ENCODE measurements at places on chromosomes 7 and 10. TPM values are rescaled to one million over a fixed set of nuclear protein-coding genes. Genes with fewer than 3 reads are reported as not detected.

DNA sequence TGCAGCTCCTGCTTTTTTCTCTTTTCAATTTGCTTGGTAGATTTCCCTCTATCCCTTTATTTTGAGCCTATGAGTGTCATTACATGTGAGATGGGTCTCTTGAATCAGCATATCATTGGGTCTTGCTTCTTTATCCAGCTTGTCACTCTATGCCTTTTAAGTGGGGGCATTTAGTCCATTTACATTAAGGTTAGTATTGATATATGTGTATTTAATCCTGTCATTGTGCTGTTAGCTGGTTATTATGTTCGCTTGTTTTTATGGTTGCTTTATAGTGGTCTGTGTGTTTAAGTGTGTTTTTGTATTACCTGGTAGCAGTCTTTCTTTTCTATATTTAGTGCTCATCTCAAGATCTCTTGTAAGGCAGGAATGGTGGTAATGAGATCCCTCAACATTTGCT lies 17.0 kb downstream of the GIMAP7 start:
- DNase-seq: no peak

DNA sequence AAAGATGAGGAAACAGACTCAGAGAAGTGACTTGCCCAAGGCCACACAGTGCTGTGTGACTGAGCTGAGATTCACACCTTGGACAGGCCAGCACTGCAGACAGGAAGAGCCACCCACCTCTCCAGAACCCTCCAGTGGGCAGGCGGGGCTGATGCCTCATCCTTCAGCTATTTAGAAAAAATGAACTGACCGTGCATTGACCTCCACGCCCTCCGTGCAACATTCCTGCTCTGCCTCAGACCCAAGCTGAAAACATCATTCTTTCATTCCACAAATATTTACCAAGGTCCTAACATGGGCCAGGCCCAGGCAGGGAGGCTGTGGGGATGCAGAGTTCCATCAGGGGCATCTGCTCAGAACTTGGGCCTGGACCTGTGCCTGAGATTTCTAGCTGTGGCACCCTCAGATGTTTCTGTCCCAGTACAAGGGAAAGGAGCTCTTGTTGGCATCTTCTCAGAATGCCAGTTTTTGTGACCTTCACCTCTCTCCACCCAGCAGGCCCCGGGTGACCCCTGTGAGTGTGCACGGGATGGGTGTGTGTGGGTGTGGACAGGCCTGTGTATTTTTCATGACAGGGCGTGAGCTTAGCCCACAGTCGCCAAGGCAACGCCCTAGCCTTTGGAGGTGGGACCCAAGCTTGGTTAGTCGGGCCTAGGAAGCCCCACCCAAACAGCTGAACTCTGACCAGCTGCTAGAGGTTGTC lies 6.5 kb downstream of the VSIR start:
- DNase-seq: peak; percentile 88

The CRHR2 gene
- 0.12 TPM for total RNA-seq

DNA sequence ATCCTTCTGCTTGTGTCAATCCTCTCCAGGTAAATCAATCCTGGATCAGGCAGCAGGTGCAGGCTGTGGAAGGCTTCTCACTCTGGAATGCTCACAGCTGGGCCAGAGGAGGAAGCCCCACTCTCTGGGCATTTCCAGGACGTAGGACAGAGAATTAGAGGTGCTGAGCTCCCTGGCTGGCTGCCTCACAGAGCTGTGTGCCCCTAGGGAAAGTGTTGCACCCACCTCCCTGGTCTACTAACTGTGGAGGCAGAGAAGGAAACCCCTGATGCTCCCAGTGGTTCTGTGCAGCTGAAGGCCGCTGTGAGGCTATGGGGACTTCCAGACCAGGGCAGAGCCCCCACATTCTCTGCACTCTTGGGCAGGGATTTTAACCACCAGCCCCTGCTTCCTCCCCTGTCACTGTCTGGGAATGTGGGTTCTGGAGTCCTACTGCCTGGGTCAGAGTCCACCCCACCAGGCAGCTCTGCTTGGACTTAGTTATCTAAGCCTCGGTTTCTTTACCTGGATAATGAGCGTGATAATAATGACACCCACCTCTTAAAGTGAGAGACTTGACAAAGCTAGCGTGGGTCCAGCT lies 73.5 kb upstream of the EEPD1 start:
- no peak for DNase-seq

DNA sequence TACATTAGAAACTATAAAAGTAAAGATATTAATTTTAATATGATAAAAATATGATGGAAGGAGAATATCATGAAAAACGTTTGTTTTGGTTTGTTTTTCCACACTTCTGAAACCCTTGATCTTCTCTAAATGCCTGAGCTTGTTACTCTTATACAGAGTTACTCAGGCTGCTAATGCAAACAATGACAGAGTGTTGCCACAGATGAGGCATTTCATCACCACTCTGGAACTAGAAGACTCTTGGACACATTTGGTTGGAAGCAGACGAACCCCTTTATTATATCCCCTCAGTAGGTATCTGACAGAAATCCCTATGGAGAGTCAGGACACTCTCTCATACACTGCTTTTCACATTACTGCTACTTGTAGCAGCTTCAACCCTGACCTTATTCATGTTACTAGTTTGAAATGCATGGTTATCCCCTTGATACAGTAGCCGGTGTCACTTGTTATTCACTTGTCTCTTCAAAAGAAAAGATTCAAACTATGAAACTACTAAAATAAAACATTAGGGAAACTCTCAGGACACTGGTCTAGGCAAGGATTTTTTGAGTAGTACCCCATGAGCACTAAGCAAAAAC lies 66.9 kb downstream of the SEMA3C start:
- no peak for DNase-seq

DNA sequence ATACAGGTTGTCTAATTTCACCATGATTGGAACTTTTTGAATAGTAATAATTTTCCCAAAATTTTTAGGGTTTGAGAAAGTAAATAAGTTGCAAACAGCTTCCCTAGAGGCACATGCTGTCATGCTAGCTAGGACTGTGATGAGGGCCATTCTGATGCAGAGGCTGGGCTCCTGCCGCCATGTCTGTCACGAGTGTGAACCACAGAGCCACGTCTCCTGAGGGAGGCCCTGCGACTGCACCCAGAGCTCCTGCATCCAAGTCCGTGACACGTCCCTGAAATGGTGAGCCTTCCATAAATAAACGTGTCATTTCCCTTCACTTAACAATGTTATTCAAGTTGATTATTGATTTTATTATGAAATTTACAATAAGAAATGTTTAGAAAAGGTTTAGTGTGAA lies 40.0 kb downstream of the C10orf120 start:
- DNase-seq: no peak

DNA sequence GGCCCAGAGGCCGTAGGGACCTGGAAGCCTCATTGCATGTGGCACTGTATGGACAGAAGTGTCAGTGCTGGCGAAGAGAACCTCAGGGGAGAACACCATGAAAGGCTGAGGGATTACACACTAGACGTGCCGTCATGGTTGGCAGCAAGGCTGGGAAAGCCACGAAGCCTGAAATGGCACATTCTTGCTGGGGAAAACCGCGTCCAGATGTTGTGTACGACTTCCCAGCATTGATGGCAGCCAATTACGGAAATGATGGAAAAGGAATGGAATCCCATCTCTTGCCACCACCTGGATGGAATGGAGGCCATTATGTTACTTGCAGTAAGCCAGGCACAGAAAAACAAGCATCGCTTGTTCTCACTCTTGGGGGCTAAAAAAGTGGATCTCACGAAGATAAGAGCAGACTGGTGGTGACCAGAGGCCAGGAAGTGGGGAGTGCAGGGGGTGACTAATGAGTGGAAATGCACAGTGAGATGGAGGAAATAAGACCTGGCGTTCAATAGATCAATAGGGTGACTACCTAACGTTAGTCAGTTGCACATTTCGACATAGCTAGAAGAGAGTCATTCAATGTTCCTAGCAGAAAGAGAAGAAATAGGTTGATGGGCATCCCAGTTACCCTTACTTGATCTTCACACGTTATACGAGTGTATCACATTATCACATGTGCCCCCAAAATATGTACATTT lies 14.6 kb upstream of the PWWP2B start:
- no peak for DNase-seq

DNA sequence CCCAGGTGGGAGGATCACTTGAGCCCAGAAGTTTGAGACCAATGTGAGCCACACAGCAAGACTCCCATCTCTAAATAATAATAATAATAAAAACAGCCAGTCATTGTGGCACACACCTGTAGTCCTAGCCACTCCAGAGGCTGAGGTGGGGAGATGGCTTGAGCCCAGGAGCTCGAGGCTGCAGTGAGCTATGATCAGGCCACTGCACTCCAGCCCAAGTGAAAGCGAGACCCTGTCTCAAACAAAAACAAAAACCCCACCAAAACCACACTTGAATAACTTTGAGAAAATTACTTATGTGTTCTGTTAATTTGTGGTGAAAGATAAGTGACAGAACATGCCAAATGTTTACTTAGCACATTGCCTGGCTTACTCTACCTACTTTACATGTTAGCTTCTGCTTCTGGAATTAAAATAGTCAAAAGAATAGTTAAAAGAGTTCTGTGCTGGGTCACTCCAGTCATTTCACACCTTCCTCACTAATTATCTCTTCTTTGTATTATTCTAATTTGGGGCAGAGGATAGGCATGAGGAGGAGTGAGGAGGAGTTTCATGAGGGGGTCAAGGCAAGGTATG lies 9.8 kb downstream of the TMEM60 start:
- no peak for DNase-seq

DNA sequence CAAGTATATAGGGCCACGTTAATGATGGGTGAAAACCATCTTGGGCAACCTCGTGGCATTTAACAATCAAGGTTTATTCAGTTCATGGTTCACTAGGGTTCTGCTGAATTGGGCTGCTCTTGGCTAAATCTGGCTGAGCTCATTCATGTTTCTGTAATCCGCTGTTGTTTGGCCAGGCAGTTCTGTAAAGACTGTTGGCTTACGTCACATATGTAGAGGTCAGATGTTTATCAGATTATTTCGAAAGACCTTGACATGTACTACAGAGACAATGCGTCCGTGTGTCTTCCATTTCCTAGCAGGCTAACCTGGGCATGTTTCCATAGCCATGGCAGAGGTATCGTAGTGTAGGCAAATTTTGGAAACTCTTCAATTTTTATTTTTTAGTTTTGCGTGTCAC lies 190.0 kb upstream of the ZWINT start:
- no peak for DNase-seq

- no peak for DNase-seq
These were observed 50.5 kb upstream of the FOXP2 start for GRCh38 chr7:114364151-114364550.

DNA sequence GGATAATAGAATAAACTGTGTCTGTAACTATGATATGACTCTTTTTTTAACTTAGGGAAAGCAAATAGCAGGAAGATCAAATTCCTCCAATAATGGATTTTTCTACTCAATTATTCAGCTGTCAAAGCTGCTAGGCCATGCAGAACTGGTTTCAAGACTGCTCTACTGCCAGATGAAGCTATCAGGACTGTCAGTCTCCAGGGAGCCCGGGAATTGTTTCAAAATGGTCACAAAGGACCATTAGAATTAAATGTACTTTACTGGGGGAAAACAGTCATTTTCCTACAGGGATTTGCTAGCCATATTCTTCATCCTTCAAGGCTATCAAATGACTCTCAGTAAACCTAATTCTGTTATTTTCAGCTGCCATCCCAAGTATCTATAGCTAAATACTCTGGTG lies 276.3 kb downstream of the LHFPL3 start:
- no peak for DNase-seq

DNA sequence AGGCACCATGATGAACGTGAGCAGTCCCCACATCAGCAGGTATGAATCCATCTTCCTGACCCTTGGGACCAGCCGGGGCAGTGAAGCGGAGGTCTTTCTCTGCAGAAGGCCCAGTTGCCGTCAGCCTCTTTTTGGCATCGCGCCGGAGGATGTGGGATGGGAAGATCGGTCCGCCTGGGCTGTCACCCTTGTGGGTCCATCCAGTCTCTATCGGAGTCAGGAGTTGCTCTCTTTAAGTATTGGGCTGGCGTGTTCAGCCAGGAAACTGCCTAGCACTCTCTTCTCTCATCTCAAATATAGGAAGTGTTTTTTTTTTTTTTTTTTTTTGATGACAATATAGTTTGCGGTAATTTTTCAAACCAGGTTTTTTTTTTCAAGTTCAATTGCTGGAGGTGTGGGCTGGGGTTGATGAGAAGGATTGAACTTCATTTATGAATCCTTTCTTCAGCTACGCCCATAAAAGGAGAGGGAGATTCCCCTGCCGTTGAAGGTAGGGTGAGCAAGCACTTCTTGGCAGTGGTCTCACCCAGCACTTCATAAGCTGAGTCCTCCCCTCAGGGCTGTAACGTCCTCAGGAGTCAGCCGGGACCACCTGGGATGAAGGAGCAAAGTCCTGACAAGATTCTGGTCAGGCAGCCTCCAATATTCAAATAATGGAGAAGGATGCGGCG lies at the start of gene IL2RA:
IL2RA (minus strand) TSS at position 267 of the 671 bp plus-strand sequence; CDS start at position 51, 216 bp downstream.
- no peak for DNase-seq

Measured in mucosa of gallbladder (tissue), 1 donor.